ENCODE measurements at places on chromosomes 3 and 15.

- DNase-seq: no peak
Measured at GRCh38 chr3:178271740-178272387, 264.4 kb upstream of the KCNMB2 start.

DNA sequence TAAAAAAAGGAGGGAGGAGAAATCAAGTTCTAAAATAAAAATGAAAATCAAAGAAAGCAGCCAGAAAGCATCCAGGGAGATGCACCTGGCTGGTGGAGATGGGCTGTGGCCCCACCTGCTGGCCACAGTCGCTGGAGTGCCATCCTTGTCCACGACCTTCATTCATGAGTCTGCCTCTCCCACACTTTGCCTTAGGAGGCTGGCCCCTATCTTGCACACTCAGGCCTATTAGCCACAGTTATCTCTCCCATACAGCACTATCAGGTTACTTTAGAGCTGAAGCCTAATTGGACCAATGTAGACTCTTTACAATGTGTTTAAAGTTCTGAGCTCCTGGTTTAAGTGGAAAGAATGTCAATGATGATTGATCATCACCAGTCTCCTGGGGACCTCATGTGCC, 392.0 kb upstream of the RORA start:
- DNase-seq: no peak

DNA sequence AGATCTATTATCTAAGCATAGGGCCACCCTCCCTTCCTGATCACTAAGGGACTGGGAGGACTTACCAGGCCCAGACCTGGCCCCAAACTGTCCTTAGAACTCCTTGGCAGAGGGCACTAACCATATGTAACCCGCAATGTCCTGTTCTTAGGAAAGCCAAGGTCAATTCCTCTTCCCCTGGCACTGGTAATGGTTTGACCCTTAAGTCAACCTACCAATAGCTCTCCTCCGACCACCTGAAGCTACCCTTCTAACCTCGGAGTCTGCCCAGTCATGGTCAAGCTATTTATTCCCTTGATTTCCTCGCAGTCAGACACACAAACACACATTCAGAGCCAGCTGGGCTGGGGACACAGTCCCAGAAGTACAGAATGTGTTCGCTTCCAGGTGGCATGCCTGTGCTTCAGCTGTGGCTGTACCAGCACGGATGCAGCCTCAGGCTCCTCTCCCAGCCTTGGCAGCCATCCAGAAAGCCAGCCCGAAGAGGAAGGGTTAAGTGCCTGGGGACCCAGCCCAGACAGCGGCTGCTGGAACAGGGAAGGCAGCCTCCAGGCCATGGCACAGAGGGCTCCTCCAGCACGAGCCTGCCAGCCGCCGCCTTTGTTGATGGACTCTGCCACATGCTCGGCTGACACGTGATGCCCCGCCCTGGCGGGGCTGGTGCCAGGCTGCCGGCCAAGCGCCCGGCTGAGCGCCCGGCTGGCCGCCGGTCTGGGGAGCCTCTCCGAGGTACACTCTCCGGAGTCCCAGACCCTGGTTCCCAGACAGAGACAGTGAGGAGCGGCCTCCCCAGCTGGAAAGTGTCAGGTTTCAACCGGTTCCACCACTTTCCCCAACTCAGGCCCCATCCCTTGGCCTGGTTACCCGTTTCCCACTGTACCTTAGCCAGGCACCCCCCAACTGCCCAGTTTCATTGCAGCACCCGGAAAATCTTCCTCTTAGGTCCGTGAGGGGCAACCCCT, 5.5 kb downstream of the BMF start:
- DNase-seq: peak; percentile 79

GRCh38 chr3:112000367-112000771, 1.6 kb downstream of the TAGLN3 start:
- no peak for DNase-seq

DNA sequence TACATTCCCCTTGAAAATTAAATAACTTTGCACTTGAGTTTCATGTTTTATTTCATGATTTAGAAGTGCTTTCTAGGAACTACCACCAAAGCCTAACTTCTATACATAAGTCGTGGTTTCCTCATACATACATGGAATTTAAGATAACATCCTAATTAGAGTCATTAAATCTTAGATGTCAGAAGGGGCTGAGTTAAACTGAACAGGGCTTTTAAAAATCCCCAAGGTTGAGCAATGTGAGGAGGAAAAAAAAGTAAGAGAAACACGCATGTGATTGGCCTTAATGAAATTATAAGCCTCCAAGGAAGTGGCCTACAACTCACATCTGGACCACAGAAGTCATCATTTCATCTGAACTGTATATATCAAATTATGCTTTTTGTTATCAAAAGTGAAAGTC, 303.1 kb upstream of the SEMA6D start:
- no peak for DNase-seq

GRCh38 chr3:73018790-73019441, 22.3 kb downstream of the PPP4R2 start:
- no peak for DNase-seq

GRCh38 chr15:77544162-77544561, 88.5 kb downstream of the LINGO1 start:
- no peak for DNase-seq

DNA sequence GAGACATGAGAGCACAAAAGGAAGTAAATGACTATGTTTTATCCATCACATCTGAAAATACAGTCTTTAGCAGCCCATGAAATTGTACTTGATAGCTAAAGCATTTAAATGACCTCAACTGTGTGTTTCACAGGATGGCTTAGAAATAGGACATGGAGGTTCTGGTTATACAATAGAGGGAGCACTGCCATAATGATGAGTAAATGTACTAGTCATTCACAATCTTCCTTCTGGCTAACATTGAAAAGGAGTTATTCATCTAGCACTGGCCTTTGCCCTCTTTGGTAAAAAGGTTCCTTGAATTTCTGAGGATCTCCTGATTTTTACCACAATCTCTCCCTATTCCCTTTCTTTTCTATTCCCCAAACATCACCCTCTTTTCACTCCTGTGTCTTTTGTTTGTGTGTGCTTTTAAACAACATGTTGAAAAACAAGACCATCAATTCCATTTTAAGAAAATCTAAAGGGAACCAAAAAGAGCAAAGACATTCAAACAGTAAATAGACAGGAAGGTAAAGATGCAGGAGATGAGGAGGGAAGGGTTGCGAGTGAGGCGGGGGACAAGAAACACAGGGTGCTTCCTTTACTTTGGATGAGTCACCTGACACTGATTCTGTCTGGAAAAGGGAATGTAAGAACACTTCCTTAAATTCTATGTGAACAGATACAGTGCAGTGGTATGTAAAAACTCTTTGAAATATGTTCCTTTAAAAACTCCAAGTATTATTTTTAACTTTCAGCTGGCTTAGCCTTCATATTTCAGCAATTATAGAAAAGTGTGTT, 619.0 kb downstream of the MECOM start:
- no peak for DNase-seq

- no peak for DNase-seq
Measured at GRCh38 chr15:58212909-58213526, 74.8 kb downstream of the AQP9 start.

DNA sequence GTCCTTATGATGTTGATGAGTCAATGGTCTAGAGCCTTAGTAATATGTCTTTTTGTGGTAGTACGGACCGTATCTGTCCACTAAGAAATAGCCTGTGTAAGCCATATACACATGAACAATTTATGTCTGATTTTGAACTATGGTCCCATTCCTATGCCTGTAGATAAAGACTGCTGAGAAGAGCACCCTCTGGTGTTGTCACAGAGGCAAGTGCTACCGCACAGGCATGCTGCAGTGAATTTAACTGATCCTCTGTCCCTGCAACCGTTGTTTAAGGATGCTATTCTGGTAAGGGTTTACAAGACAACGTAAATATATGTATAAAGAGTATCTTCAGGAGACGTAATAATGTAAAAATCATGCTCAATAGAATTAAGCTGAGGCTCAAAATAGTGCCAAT, 170.7 kb downstream of the UBE3A start:
- DNase-seq: no peak

DNA sequence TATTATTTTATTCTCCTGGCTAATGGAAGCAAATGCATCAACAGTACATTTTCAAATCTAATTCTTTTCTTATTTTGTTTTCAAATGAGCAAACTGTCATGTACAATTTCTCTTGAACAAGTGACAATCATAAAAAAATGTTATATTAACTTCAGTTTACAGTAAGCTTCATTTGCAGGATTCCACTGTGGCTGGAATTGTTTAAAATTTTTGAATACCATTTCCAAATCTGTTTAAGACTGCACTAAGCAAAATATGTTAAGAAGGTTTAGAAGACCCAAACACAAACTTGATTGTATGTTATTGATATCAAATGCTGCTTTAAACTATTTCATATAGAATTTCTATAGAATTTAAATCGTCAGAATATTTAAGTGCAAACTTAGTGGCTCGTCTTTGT, 92.8 kb downstream of the ZNF280D start:
- DNase-seq: no peak

GRCh38 chr3:45715945-45716344, 26.7 kb downstream of the SACM1L start:
- DNase-seq: no peak
